ENCODE measurements at places on chromosomes 6 and 20.

DNA sequence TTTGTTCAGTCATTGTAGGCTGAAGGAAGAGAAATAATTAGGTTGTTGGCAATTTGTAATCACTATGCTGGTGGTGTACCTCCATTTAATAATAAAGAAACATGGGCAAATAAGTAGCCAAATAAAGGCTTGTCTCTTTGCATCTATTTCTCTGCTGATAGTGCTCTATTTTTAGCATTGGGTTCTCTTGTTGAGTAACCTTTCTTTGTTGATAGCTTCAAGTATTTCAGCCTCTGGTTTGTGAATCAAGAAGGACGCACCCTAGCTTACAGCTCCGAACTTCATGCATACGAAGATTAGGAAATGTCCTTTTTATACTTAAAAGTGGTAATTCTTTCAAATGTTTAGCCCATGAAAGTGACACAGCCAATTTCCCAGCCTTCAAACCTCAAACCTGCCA, 2.6 kb downstream of the PPP1R14C start:
- no peak for DNase-seq

GRCh38 chr6:129853996-129854711, 7.0 kb downstream of the TMEM244 start:
- no peak for DNase-seq

- no peak for DNase-seq
Measured at GRCh38 chr6:136788069-136788902, 4.0 kb downstream of the MAP3K5 start.

- DNase-seq, result no peak
Measured at GRCh38 chr20:59014680-59015389, 4.4 kb upstream of the TUBB1 start.

- no peak for DNase-seq
Measured at GRCh38 chr20:62590309-62591121, 51.8 kb upstream of the SLCO4A1 start.

DNA sequence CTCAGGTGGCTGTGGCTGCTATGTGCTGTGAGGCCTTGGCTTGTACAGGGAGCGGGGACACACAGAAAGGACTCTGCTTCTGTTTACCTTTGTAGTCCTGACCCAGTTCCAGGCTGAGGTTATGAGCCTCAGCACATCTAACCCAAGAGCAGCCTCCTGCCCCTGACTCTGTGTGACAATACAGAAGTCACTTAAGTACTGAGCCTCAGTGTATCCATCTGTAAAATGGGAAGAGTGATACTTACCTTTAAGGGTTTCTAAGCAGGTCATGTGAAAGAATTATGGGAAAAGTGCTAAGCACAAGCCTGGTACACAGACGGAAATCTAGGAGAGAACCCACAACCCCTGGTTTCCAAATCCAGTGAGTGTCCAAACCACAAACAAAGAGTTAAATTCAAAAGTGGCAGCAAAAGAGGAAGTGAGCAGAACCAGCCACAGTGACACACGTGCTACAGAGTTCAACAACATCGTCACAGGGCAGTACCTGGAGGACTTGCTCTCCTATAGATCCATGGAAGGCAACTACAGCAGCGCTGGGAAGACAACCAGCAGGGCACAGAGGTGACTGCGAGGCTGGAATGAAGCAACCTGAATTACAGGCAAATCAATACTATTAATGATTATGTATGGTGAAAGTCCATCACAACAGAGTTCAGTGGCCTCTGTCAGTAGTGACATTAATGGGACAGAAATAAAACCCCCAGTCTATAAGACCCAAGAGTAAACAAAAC, 12.5 kb downstream of the TRIM26 start:
- no peak for DNase-seq

DNA sequence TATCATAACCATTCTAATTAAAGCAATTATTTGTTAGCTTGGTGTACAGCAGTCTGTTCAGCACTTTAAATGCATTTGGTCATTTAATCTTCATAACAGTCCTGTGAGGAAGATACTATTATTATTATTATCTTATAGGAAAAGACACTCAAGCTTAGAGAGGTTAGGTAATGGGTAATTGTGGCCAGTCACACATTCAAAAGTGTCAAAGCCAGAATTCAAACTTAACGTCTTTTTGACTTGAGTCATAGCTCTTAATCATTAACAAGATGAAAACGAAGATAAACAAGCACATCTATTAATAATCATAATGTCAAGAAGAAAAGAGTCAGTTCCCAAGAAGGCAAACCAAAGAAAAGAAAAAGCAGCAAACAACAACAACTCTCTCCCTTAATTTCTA, 251.0 kb downstream of the SYNE1 start:
- no peak for DNase-seq

DNA sequence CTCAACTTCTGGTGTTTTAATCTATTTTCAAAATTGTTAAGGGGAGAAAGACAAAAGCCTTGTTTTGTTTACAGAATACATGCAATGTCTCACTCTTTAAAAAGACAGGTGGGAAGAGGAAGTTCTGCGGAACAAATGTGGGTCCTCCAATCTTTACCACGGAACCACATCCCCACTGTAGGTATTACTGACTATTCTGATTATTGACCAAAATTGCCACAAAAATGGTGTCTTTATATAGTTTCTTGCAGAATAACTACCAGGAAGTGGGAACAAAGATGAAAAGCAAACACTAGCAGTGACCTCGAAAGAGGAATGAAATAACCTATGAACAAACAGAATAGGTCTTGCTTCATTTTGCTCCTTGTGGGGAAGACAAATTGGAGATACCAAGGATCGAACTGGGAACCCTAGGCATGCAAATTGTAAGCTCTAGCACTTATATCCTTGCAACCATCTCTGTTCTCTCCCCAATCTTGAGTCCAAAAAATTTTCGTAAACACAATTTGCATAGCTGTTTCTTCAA, 106.7 kb downstream of the GPX5 start:
- no peak for DNase-seq

DNA sequence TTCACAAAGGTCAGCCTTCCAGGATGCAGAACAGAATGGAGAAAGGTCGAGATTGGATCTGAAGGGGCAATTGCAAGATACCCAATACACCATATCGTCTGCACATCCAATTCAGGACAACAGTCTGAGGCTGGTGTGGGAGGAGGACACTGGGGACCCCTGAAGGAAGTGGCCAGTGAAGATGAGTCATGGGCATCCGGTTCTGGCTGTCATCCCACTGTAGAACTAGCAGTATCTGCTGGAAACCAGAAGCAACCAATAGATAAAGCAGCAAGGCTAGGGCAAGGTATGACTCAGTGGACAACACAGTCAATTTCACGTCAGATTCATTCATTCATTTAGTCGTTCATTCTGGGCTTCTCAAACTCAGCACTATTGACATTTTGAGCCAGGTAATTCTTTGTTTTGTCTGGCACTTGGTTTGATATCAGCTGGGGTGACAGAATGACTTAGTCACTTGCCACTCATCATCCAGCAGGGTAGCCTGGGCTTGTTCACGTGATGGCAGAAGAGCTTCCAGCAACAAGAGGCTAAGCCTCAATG, 30.3 kb upstream of the SHLD1 start:
- no peak for DNase-seq

DNA sequence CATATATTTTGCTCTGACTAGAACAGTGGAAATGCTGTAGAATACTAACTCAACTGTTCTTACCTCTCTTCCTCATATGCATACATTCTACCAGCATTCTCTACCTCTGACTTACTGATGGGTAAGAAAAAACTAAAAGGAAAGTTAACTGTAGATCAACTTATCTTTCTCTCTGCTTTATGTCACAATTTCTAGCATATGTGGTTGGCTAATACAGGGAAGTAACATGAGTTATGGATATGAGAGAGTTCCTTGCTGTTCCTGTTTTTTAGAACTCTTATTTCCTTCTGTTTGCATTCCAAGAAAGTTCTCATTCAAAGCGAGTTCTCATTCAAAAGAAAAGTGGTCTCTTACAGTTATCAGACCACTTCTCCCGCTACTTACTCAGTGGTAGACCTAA, 226.8 kb upstream of the SGK1 start:
- DNase-seq, result no peak

- DNase-seq, result no peak
Measured at GRCh38 chr20:51542033-51542570, 417 bp downstream of the NFATC2 start.

DNA sequence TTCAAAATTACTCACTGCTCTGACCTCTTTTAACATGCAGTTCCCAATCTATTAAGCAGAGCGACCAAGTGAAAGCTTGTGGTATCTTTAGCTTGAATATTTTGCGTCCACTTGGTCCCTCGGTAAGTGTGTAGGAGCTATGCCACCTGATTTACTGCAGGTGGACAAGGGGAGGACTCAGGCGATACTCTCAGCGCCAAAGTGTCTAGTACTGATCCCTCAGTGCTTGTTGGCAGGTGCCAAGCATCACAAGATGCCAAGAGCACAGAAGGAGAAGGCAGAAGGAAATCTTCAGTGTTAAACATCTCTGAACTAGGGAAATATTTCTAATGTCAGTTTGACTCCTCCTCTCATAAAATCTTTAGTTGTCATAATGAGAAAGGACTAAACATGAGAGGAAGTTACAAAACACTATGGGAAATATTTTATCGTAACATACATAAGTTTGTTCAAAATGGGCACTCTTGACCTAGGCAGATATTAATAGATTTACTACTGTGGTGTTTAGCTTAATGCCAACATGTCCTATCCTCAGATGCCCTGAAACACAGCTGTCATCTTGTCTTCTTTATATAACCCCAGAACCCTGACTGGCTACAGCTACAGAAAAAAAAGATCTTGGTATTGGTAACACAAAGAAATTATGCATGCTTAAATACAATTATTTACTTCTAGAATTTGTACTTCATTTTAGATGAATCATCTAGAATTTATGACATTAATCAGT, 19.5 kb downstream of the NHLRC1 start:
- no peak for DNase-seq
